NCI-H2171 (cell line): ENCODE measurements at places on chromosomes 5 and 9.

DNA sequence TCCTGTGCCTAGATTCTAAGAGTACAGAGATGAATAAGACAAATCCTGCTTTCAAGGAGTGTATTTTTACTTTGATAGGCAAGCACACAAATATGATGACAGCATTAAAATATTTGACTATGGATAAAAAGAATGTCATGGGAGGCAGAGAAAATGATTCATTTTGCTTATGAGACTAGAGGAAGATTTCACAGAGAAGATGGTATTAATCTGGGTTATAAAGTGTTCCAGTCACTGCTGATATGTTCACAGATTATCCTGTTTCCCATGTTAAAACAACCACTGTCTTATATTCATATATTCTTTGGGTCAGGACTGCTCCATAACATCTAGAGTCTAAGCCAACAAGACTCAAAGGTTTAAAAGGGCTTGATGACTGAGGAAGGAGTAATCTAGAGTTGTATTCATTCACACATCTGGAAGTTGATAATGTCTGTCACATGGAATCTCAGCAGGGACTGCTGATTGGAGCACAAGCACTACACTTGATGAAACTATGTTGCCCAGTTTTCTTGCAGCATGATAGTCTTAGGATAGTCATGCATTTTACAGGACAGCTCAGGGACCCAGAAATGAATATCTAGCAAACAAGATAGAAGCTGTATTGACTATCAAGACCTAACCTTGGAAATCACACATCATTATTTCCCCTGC lies 79.3 kb downstream of the STARD4 start:
- DNase-seq = no peak

DNA sequence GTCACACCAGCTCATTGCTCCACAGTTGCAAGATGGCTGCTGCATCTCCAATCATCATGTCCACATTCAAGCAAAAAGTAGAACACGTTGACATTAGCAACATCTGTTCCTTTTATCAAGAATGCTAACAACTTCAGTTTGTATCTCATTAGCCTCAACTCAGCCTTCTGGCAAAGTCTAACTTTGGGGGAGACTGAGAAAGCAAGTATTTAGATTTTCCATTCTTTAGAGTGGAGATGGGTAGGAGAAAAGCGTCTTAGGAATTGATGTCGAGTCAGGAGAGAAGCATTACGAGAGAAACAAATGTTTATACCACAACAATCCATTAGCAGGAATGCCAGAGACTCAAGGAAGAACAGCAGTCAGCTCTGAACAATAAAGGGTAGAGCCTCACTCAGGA lies 446.3 kb downstream of the ENC1 start:
- no peak for DNase-seq

GRCh38 chr5:173153842-173154241 lies 9.5 kb downstream of the BNIP1 start:
- no peak for DNase-seq

GRCh38 chr5:170338291-170338690 lies 40.7 kb upstream of the LCP2 start:
- DNase-seq = no peak

DNA sequence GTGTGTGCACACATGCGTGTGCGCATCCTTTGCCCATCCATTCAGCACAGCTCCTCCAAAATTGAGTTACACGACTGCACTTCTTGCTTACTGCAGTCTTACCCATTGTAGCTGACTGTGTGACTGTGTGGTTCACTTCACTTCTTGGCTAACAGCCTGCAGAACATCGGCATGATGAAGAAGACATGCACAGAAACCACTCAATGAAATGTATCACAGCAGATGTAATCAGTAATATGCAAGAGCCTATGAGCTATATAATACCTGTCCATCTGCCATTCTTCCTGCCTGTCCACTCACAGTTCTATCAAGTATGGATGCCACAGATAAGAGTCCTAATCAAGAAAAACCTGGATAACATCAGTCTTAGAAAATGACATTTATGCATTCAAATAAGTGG lies 83.9 kb downstream of the TRPM3 start:
- DNase-seq = no peak

GRCh38 chr5:6736106-6736505 lies 22.9 kb downstream of the TENT4A start:
- no peak for DNase-seq

DNA sequence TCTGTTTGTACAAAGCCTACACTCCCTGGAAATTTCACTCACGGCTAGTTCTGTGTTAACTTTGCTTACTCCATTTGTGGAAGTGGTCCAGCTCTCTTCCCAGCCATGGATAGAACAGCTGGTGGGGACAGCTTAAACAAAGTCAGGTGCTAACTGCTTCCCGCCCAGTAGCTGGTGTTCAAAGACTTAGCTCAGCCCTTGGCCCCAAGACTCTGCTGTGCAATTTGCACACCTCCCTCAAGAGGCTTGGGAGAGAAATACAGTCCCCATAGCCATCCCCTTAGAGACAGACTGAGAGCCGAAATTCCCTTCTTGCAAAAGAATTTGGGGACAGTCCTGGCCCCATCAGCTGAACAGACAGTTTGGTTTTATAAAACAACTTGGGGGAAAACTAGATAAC lies 73.8 kb upstream of the RAI14 start:
- DNase-seq = no peak

DNA sequence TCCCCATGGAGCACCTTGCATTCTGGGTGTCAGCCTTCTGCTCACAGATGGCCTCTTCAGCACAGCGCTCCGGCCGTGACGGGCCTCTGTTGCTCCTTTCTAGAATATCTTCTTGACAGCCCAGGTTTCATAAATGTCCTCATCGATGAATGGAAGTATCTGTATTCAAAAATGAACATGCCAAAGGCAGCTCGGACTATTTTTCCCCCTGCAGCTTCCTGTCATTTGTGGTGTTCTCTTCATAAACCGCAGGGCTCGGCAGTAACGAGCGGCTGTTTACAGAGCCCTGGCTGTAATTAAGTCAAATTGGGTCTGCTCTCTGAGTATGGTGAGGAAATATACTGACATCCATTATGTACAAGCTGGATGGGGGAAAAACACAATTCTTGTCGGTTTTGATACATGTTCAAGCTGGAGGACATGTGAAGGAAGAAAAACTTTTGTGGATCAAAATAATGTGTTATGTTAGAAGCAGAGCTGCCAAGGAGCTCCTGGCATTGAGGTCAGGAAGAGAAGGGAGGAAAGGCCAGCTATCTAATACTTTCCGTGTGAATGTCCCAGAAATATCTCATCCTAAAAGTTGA lies 154.1 kb upstream of the CD180 start:
- no peak for DNase-seq

DNA sequence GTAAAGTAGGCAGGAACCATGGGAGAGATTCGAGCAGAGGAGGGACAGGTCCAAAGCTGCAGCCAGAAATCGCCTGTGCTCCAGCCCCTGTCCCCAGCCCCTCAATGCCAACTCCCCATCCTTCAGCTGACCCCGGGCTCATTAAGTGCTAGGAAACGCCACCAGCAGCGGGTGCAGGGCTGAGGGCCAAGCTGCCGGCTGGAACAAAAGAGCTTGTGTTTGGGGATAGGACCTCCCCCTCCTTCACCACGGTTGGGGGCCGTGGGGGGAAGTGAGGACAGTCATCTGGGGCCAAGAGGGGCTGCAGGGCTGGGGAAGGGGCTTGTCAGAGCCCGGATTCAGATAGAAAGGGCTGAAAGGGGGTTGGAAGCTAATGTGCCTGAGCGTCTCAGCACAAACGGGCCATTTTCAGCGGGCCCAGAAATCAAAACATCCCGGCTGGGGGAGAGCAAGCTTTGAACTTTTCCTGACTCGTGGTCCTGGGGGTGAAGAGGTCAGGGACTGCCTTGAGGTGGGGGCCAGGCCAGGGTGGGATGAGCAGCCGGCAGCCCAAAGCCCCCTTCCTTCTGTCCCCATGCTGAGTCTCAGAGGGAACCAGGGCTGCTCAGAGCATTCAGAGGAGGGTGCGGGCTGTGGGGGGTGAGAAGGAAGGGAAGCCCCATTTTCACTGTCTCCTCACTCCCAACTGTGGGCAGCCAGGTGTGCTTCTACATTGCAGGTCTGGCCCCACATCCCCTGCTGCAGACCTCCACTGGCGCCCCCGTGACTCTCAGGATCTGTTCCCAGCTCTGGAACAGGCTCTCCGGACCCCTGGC lies 69.4 kb upstream of the DAB2IP start:
- no peak for DNase-seq

- no peak for DNase-seq
These were observed 99.0 kb downstream of the ADAMTS2 start for GRCh38 chr5:179246227-179246626.

- no peak for DNase-seq
These were observed 173.2 kb downstream of the DIRAS2 start for GRCh38 chr9:90469435-90469834.

GRCh38 chr5:137203011-137203632 lies 296.0 kb downstream of the SPOCK1 start:
- no peak for DNase-seq

GRCh38 chr5:72063219-72063819 lies 44.0 kb upstream of the MAP1B start:
- no peak for DNase-seq

GRCh38 chr5:102611312-102611711 lies 112.5 kb upstream of the SLCO6A1 start:
- no peak for DNase-seq

GRCh38 chr5:38755181-38755580 lies 90.6 kb upstream of the OSMR start:
- DNase-seq = no peak

DNA sequence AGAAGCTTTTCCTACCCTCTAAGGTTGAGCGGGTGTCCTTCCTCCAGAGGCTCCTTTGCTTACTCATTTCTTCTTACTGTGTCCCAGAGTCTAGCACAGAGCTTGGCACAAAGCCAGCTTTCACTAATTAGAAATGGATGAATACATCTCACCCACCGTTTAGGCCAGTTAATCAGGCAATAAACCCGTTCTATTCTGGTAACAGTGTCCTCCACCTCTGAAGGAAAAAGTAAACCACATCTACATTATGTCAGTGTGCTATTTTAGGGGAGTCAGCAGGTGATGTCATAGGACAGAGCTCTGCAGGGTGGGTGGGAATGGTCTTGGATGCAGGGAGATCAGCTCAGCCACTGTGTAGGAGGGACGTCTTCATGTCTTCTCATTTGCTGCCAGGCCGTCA lies 109.2 kb downstream of the OSTF1 start:
- no peak for DNase-seq

- no peak for DNase-seq
These were observed 173.1 kb upstream of the PAPPA start for GRCh38 chr9:115980502-115980901.

DNA sequence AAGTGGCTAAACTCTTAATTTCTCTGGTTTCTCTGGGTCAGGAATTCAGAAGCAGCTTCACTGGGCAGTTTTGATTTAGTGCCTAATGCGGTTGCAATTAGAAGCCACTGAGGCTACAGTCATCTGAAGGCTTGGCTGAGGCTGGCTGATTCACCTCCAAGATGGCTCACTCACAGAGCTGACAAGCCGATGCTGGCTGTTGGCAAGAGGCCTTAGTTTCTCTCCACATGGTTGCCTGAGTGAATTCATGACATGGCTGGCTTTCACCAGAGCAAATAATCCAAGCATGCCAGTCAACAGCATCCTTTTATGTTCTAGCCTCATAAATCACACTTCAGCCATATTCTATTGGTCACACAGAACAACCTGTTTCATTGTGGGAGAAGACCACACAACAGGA lies 2.8 kb upstream of the CDK7 start:
- no peak for DNase-seq

DNA sequence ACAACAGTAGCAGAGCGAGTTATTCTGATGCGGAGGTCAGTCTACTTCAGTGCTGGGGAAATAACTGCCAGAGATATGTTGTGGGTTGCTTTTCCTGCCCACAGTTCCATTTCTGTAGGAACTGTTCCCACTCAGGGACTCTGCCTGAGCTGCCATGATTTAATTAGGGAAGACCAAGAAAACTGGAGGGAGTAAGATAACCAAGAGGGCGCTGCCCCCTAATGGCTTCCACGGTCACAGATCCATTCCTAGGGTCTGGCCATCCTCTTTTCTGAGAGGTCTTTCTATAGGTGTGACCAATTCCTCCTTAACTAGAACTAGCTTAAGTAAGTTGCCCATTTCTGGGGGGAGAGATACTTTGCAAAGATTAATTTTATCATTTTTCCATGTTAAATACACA lies 125.9 kb downstream of the APBA1 start:
- DNase-seq = no peak

- no peak for DNase-seq
These were observed 49.6 kb downstream of the NIPAL4 start for GRCh38 chr5:157509587-157509986.

DNA sequence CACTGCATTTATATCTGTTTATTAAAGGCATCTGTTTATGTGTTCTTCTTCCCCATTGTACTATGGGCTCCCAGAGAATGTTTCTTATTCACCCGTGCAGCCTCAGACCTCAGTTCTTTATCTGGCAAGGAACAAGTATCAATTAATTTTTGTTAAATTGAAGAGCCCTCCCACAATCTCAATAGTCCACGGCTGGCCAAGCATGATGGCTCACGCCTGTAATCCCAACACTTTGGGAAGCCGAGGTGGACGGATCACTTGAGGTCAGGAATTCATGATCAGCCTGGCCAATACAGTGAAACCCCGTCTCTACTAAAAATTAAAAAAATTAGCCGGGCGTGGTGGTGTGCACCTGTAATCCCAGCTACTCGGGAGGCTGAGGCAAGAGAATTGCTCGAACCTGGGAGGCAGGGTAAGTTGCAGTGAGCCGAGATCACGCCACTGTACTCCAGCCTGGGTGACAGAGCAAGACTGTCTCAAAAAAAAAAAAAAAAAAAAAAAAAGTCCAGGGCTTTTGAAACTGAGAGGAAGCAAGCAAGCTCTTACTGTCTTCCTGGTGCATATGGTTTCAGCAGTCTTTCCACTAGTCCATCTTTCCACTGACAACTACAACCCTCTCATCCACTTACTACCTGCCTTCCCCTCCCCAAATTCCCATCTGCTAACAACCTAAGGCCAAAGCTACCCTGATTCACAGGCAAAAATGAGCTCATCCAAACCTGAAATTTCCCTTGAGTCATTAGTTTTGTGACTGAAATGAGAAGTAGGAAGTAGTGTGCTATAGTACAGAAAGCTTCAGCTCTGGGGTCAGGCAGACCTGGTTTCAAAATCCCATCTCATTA lies 2.3 kb upstream of the HK3 start:
- no peak for DNase-seq

DNA sequence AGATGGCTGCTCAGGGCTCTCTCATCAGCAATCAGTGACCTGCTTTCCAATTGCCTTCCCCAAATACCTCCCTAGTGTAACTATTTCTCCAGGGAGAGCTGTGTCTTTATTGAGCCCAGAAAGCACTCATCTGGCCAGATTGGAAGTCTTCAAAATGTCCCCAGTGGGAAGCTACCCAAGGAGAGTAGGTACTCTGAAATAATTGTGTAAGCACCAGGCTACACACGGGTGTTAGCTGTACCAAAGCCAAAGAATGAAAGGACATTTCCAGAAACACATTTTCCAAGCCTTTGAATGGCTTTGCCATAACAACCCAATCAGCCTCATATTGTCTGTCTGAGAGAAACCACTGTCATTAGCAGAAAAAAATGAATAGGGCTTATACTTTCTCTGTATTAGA lies 318.8 kb downstream of the FAM170A start:
- DNase-seq = no peak
